Globus pallidus (tissue), 1 donor: ENCODE measurements at places on chromosomes 1 and 21.
A peak's percentile ranks its signal among the peaks of the same experiment; 100 is the strongest.

DNA sequence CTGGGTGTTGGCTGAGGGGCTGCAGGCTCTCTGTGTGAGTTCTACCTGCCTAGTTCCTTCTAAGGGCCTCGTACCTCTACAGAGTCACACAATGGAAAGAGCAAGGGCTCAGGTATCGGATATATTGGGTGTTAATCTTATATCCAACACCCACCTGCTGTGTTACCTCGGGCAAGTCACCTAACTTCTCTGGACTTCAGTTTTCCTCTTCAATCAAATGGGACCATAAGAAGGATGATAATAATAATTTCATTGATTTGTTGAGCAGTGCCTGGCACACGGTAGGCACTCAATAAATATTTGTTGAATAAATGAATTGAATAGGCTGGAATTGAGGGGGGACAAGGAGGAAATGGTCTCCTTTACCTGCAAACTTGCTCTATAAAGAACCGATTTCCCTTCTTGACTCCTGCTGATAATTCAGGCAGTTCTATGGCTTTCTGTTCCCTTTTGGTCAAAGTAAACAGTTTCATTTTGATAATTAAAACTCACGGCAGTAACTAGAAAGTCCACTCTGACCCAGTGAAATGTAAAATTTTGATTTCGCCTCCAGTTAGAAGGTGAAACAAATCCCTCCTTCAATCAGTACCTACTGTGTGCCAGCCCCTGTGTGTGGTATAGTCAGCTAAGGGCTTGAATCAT is 16.5 kb upstream of the MAN1C1 start:
- no peak for DNase-seq

- DNase-seq: peak; percentile 49
Observed at GRCh38 chr1:202154766-202155477, 5.5 kb downstream of the PTPN7 start.

GRCh38 chr1:205122489-205122882 is 708 bp upstream of the RBBP5 start:
- no peak for DNase-seq

DNA sequence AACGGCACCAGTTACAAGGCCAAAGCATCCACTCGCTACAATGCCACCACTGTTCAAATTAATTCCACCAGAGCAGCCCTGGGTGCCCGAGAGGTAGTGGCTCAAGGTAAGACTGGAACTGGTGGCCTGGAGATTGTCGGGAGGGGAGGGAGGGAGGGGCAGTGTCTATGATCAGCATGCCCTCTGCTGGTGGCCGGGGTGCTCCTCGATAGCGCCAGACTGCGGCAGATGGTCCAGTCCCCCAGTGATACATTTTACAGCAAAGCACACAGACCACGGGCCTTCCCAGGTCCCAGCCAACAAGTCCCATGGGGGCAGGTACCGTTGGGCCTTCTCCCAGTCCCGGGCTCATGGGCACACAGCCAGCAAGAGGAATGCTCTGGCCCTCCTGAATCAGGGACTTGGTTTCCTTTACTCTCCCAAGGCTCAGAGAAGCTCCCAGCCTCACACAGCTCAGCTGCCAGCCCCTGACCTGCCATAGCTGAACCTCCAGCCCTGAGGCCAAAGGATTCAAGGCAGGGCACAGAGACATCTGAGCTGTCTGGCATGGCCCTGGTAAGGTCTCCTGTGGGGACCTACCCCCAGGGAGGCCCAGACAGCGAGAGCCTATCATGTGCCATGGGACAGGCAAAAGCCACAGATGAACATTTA is 15.3 kb downstream of the ACOT7 start:
- no peak for DNase-seq

- DNase-seq: no peak
Observed at GRCh38 chr1:156866249-156866909, 5.7 kb downstream of the NTRK1 start.

GRCh38 chr1:83101406-83101805 is 897.5 kb downstream of the TTLL7 start:
- DNase-seq: no peak

DNA sequence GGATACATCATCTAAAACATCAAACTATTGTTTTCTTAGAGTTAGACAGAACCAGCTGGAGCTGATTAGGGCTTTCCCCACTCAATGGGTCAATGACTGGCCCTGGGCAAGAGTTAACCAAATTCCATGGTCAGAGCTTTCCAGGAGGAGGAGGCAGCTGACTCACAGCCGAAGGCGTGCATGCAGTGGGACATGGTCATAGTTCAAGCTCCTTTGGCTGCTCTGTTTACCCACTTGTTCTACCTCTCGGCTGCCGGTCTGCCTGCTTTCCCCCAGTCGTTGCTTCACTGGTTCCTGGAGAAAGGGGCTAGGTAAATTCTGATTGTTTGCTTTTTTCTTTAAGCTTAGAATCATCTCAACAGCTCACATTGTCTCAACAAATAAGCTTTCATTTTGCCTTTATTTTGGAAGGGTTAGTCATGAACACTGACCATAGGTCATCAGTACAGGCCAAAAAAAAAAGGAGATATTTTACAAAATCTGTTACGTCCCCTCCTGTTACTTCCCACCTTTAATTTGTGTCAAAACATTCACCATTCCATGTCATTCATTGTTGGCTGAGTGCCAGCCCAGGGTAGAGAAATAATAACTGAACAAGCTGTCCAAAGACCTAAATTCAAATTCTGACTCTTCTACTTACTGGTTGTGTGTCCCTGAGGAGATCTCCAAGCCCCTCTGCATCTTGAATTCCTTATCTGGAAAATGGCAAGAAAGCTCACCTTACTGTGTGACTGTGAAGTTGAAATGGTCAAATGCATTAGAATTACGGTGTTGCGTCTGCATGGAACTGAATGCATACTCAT is 12.0 kb downstream of the MAB21L3 start:
- no peak for DNase-seq

- no peak for DNase-seq
Observed at GRCh38 chr1:213858581-213858980, 129.2 kb upstream of the PROX1 start.

GRCh38 chr21:35381743-35382310 is 332.7 kb upstream of the RUNX1 start:
- DNase-seq: no peak

GRCh38 chr1:5664081-5664768 is 328.0 kb downstream of the NPHP4 start:
- DNase-seq: no peak

DNA sequence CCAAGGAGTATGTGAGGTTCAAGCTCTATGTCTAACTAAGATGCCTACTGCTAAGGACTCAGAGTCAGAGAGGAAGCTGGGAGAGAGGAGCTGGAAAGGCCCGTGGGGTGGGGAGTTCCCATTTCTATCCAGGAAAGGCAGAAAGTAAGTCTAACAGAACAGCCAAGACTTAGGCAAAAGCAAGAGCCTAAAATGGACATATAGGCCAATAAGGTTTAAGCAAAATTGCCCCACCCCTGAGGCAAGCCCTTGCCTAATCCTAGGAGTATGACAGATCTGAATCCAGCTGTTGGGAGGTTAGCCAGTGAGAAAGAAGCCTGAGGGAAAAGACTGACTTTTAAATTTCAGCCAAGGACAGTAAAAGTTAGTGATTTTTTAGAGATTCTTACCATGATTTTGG is 1.6 kb upstream of the KLHDC9 start:
- no peak for DNase-seq

- DNase-seq: no peak
Observed at GRCh38 chr1:206829875-206830274, 35.5 kb upstream of the IL20 start.

GRCh38 chr21:26082549-26082948 is 88.0 kb downstream of the APP start:
- DNase-seq: no peak

GRCh38 chr1:57489358-57490036 is 65.6 kb upstream of the DAB1 start:
- DNase-seq: no peak

DNA sequence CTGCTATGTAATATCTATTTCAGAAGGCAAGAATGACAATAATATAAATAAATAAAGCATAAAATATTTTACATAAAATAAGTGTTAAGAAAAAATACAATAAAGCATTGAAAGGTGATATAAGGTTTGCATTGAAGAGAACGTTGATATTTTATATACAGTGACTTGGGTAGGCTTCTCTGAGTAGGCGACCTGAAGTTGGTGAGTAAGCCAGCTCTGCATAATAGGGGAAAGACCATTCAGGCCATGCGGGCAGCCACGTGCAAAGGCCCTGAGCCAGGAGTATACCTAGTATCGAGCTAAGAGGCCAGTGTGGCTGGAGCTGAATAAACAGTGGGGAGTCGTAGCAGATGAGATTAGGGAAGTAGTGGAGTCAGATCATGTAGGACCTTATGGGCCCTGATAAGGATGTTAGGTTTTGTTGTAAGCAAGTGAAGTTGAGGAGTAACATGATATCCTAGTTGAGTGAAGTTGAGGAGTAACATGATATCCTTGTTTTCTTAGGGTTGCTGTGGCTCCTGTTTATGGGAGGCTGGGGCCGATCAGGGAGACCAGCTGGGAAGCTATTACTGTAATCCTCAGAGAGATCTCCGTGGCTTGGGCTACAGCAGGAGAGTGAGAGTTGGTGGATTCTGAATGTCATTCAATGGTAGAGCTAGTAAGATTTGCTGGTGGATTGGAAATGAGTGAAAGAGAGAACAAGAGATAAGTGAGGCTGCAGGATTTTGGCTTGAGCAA is 22.0 kb downstream of the KCNK1 start:
- DNase-seq: no peak

DNA sequence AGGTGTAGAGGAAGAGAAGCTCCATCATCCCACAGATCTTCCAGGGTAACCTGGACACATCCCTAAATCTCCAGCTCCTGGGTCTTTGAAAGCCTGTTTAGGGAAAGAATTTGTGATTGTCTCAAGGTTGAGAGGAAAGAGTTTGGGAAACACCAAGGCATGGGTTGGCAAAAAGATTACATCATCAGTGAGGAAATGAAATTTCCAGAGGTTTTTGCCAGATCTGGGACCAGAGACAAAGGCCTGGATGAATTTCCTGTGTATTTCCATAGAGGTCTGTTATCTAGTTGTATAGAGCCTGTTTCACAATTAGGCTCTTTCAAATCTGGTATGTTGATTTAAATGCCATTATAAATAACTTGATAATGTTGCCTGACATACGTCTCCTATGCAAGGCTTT is 82.3 kb downstream of the GPR89B start:
- no peak for DNase-seq

DNA sequence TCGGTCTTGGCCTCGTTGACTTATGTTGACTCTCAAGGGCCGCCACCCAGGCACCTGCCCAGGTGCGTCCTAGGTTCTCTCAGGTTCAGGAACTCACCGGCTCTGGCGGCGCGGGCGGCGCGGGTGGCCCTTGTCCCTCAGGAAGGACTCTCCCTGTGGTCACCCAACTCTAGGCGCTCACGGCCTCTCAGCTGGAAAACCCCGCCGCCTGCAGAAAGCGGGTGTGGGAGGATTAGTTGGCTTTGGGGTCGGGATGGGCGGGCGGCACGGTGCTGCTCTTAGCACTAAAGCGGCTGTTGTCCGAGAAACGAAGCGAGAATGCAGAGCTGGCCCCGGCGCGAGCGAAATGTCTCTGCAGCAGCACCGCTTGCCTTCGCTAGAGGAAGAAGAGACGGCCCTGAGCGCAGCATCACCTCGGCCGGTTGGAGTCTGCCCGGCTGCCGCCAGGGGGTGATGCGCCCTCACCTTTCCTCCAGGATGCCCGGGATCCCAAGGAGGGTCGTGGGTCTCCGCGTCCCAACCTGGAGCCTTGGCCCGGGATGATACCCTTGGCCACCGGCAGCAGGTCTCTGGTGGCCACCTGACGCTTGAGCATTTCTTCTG is 8.1 kb upstream of the TADA1 start:
- peak; percentile 38 for DNase-seq

GRCh38 chr1:28173980-28174297 is 2.6 kb downstream of the PTAFR start:
- DNase-seq: no peak

DNA sequence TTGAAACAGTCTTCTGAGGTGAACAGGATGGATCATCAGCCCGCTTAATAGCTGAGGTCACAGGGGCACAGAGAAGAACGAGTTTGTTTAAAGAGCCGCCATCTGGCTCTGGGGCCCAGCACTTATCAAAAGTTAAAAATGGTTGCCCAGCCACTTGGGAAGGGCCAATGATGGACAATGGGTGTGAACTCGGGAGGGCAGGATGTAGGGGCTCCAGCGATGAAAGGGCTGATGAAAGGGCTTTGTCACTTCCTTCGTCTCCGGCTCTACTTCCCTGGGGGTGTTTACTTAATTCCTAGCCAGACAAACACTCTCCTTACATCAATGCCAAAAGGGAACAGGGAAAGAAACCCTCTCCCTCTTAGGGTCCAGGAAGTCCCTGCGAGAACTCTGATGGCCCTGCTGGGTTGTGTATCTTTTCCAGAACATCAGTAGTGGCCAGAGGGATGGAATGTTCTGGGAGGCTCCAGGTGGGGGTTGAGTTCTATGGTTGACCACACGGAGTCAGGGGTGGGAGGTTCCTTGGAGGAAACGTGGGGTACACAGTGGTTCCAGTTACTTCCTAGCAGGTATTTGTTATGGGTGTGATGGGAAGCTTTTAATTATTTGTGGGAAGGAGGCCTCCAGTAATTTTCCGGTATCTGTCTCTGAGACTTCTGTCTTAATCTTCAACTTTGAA is 9.0 kb upstream of the ABCG1 start:
- no peak for DNase-seq

DNA sequence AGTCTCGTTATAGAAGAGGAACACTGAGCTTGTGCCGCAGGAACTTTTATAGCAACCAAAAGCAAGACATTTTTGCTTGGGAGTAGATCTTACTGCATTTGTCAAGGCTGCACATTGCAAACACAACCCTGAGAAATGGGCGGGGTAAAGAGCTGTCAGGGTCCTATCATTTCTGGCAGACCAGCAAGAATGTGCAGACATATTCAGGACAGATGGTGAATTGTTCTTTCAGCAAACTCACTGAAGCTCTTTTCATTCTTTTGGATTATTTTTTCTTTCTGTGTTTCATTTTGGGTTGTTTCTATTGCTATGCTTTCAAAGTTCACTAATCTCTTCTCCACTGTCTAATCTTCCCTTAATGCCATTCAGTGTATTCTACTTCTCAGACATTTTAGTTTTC is 5.1 kb upstream of the ACTN2 start:
- no peak for DNase-seq

- no peak for DNase-seq
Observed at GRCh38 chr1:30955448-30956015, 47.0 kb upstream of the SDC3 start.

DNA sequence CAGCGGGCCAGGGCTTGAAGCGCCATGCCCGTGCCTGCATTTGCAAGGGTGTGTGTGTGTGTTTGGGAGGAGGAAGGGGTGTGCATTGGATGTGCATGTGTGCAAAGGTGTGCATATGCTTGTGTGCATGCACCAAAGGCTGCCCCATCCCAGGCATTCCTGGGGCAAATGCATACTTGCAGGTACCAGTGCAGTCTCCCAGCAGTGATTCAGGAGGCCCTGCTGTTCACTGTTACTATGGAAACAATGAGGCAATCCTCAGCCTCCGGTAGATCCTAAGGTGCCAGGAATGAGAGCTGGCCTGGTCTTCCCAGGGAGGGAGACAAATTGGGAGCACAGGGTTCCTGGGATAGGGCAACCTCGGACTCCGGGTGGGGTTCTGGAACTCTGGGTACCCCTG is 7.5 kb upstream of the FNDC5 start:
- DNase-seq: no peak

DNA sequence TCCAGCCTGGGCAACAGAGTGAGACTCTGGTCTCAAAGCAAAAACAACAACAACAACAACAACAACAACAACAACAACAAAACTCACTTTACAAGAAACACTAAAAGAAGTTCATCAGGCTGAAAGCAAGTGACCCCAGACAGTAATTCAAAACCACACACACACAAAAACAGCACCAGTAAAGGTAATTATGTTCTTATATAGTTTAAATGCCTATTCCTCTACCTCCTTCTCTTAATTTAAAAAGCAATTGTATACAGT is 1.7 kb downstream of the C1orf174 start:
- DNase-seq: no peak
